Stimulated activated CD4-positive, alpha-beta T cell treated with anti-CD3 and anti-CD28 coated beads, Interleukin-15, amount 100 ng/mL, for 1 hour (primary cell): ENCODE measurements at places on chromosomes 6 and 20.

DNA sequence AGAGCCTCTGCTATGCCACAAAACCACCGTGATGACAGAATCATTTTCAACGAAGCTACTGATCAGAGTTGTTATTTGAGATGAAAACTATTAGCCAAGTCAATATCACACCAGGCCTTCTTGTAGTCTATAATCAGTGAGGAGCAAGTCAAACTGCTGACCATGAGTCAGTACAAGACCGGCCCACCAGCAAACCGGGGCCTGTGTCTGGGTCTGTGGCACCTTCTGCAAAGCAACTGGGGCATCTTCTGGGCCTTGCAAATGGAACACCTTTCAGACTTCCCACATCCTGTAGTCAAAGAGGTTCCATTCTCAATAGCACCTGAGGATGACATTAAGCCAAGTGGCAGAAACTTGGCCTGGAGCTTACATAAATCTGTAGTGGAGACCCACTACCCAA is 38.5 kb downstream of the CPXM1 start:
- DNase-seq: no peak

GRCh38 chr6:42257614-42258013 is 40.0 kb upstream of the MRPS10 start:
- no peak for DNase-seq

DNA sequence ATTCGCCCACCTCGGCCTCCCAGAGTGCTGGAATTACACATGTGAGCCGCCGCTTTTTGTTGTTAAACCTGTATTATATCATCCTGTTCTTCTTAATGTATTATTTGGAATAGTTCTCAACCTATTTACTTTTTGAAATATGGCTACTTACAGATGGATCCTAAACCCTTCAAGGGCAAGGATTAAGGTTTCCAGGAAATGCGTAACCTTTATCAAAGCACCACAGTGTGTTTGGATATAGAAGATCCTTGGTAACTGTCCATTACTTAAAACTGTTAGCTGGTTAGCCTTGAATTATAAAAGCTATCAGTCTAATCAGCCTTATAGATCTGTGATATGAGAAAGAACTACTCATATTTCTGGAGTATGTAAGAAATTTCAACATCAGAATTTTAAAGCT is 12.3 kb upstream of the RPN2 start:
- DNase-seq: no peak

- no peak for DNase-seq
Measured at GRCh38 chr6:75167325-75167724, 38.5 kb downstream of the COL12A1 start.

GRCh38 chr6:121205569-121205968 is 128.7 kb downstream of the TBC1D32 start:
- no peak for DNase-seq

DNA sequence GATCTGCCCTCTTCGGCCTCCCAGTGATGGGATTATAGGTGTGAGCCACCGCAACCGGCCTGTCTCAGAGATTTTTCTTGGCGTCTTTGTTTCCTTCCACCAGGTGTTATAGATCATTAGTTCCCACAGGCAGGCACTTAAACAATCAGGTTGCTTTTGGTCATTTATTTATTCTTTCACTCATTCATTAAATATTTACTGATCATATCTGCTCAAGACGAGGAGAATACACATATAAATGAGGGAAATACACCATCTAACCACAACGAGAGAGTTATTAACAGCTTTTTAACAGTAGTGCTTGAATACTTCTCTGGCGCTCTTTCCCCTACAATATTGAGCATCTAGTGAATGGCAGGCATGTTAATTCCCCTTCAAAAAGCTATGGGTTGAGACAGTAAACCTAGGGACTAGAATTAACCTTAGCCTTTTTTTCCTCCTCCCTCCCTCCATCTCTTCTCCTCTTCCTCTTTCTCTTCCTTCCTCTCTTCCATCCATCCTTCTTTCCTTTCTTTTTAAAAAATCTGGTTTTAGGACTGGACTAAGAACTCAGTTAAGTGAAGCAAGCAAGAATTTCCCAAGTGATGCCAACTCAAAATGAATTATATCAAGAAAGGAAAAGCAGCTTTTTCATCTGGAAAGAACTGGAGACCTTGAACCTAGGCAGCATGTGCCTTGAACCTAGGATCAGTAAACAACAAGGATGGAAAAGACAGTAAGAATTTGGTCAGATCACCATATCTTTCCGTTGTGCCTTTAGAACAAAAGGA is 41.1 kb upstream of the RFPL4B start:
- no peak for DNase-seq
